Skin of body (tissue), 3 donors: ENCODE measurements at places on chromosomes 16 and 17. TPM values are rescaled to one million over a fixed set of nuclear protein-coding genes. Genes with fewer than 3 reads are reported as not detected.

DNA sequence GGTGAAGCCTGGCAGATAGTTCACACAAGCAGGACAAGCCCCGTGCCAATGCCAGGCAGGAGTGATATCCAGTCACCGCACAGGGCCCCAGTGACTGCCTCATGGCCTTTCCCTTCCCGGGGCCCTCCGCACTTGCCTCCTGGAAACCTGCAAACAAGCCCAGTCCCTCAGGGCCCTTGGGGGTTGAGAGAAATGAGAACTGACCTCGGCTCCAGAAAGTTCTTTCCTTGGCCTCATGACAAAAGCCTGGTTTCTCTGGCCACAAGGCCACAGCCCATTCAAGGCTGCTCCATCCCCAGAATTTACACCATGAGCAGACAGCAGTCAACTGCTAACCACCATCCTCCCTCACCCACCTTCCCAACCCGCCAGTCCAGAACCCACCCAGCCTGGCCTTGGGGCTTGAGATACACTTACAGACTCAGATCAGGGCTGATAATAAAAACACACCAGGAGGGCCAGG is 77.6 kb downstream of the CCDC182 start:
- DNase-seq = no peak

GRCh38 chr16:79798416-79799053 is 198.0 kb upstream of the MAF start:
- no peak for DNase-seq

CEP295NL gene
- total RNA-seq = 10.2 TPM

GRCh38 chr17:35949401-35949800 is 5.9 kb upstream of the LYZL6 start:
- DNase-seq = no peak

DNA sequence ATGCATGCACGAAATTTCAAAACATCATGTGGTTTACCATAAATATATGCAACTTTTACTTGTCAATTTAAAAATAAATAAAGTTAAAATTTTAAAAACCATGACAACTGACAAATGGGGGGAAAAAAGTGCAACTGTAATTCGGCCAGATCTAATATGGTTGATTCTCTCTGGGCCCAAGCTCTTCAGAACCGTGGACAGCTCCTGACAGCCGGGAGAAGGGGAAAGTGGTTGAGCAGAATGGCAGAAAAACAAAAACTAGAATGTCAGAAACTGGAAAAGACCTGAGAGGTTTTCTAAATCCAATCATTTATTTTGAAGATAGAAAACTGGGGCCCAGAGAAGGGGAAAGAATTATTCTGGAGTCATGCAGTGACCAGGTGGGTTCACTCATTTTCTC is 126.6 kb downstream of the TMEM132E start:
- no peak for DNase-seq

GRCh38 chr17:37067555-37068111 is 118.9 kb downstream of the AATF start:
- DNase-seq = no peak

SMIM36 gene
- total RNA-seq = not detected

DNA sequence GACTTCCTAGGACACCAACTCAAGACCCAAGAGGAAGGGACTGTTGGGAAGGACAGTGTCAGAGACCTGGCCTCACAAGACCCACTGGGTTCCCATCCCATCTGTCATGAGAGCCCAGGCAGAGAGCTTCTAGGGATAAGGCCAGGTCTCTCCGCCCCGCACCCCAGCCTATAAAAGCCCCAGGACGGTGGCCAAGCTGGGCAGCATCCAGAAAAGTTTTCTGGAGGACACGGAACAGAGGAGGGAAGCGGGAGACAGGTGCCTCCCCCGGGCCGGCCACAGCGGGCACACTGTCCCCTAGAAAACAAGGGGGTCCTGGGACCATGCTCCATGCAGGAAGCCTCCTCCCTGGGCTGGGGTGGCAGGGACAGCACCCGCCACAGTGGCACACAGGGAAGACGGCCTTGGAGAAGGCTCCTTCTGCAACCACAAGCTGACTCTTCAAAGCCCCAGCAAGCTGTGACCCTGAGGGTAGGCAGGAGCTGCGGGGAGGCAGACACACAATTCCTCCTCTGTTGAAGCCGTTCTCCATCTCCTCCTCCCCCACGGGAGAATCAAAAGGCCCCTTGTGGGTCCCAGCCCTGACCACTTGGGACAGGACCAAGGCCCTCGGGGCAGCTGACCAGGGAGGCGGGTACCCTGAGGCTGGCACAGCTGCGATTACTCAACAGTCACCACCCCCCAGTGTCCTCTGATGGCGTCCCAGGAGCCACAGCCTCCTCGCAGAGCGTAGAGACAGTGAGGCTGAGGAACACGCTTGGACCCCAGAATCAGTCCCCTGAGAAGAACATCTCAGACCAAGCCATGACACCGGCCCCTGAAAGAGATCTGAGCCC is 26.1 kb downstream of the TRPV3 start:
- DNase-seq = no peak

DNA sequence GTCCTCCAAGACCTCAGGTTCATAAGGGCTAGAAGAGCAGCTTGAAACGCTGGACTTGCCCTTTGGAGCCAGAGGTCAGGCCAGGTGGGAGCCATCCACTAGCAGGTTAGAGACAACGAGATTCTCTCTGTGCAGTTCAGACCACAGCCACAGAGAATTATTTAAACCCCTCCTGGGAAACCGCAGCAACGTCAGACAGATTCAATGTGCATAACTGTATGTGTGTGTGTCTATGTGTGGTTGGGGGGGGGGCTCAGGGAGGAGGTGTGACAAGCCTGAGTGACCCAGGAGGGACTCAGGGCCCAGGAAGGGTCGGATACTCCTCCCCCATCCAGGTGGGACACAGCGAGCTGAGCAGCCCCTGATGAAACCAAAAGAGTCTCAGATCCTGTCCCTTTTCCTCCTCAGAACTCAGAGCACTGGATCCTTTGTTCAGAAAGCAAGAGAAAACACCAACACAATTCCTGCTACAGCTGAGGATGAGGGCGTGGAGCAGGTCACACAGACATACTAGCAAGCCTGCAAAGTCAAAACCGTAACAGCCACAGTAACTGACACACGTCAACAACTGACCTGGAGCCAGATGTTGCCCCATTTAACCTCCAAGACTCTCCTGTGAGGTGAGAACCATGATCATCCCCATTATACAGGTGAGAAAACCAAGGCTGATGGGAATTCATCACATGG is 66.8 kb downstream of the XYLT1 start:
- DNase-seq = no peak

NPW gene
- 2.2 TPM for total RNA-seq

TBC1D3C gene
- not detected for total RNA-seq

CD300LF gene
- total RNA-seq = 0.49 TPM

- no peak for DNase-seq
These were observed 294.6 kb downstream of the TMEM114 start for GRCh38 chr16:8295513-8296237.

GRCh38 chr17:81097134-81097942 is 62.4 kb downstream of the BAIAP2 start:
- DNase-seq = peak; percentile 49

ARRB2 gene
- total RNA-seq = 13.0 TPM

DNA sequence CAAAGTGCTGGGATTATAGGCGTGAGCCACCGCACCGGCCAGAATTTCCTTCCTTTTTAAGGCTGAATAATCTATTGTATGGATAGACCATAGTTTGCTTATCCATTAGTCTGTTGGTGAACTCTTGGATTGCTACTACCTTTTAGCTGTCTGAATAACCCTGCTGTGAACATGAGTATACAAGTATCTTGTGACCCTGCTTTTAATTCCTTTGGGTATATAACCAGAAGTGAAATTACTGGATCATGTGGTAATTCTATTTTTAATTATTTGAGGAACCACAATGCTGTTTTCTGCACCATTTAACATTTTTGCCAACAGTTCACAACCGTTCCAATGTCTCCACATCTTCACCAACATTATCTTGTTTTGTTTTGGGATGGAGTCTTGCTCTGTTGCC is 4.6 kb upstream of the OTOA start:
- no peak for DNase-seq

DNA sequence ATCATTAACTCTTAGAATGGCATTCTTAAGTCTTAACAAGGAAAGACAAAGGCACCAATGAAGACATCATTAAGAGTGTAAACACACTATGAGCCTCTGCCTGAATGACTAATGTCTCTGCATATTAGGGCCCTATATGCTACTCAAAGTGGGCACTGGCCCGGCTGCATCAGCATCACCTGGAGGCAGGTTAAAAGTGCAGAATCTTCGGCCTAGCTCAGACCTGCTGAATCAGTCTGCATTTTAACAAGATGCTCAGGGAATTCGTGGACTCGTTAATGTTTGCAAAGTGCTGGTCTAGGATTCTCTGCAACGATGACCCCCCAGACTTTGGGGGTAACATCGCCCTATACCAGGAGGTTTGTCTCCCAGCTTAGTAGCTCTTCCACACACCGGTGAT is 6.7 kb downstream of the MPP3 start:
- no peak for DNase-seq

ANKFN1 gene
- 5.5 TPM for total RNA-seq

HOXB4 gene
- 2.6 TPM for total RNA-seq

DNA sequence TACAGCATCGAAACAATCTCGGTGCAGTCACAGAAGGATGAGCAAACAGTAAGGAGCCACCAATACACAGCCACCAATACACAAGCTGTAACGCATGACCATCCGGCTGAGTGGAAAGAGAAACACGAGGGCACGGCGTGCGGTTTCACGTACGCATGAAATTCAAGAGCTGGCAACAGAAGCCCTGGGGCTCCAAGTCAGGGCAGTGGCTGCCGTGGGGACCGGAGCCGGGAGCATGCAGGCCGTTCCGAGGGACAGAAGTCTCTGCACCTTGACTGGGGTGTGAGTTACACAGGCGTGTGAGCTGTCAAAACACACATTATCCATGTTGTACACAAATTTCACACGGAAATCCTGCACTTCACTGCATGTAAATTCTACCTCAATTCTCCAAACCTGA is 50.6 kb upstream of the METRNL start:
- no peak for DNase-seq

- no peak for DNase-seq
These were observed 72.3 kb downstream of the SEC14L1 start for GRCh38 chr17:77212833-77213777.

DNA sequence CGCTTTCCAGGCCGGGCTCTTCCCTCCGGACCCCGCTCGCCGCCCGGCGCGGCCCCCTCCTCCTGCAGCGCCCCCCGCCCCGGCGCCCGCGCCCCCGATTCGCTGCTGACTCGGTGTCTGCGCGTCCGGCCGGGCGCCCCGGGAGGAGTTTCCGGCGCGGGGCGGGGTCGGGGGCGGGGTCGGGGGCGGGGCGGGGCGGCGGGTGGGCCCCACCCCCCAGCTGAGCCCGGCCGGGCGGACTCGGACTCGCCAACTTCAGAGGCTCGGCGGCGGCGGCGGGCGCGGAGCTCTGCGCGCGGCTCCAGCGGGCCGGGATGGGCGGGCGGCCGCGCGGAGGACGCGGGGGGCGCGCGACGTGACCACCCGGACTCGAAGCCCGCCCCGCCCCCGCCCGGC is at the start of gene METRNL:
Gene METRNL, plus strand, starts transcription at position 258 of the 396 bp plus-strand sequence. CDS start 207 bp downstream, outside the sequence.
- no peak for DNase-seq

DNA sequence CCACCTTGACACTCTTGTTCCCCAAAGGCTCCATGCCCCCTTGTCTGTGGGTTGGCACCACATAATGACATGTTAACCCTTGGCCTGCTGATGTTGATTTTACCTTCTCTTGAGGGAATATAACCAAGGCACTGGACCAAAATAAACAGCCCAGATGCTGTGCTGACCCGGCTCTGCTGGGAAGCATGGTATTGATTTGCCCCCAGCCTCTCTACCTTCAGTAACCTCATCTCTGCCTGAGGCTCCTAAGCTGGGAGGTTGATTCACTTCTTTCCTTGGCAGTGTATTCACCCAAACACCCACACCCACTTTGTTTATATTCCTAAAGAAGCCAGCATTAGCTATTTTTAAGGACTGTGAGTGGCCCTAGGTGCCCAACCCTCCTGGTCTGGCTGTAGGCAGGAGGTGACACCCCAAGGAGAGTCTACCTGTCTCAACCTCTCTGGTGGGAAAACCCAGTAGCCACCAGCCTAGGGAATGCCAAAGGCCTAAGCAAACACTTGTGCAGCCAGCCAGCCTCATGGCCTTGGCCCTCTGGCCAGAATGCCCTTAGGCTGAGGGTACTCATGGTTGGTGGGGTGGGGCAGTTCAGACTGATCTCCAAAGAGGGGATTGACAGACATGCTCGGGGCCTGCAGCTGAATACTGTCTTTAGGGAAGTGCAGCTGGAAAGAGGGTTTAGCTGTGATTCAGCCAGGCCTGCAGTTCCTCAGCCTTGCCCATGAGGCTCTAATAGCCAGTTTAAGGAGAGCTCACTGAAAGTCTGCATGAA is 42.7 kb downstream of the GNAO1 start:
- no peak for DNase-seq

DNA sequence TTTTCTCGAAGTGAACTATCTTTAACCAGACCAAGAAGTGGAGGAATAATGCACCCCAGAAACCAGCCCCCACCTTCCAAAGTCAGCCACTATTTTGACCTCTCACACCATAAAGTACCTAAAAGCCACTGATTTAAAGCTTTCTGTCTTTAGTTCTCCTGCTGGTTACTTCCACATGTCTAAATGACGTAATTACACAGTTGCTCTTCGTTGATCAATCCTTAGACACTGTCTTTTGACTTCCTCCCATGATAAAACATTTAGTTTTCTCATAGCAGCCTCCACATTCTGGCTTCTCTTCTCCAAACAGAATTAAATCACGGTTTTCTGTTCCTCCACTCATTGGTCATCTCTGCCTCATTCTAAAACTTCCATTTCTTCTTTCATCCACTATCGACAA is 294.4 kb upstream of the N4BP1 start:
- DNase-seq = no peak

DNA sequence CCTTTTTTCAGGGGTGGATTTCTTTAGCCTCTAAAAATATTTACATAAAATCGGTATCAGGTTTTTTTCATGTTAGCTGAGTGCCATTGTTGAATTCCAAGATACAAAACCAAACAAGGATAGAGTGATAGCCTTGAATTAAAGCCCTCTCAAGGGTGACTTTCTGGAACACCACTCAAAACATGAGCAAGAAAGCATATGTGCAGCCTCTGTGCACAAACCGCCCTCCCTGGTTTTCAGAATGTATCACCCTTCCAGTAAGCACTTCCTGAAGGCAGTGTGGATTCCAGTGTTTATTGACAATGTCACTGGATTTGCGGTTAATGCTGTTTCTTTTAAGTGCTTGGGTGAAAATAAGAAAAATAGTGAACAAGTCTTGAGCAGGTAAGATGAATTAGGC is 597.7 kb downstream of the TMEM114 start:
- no peak for DNase-seq

GRCh38 chr17:51046514-51047384 is 73.9 kb downstream of the SPAG9 start:
- peak; percentile 94 for DNase-seq

GRCh38 chr16:88505405-88506082 is 52.5 kb downstream of the ZFPM1 start:
- DNase-seq = no peak

- no peak for DNase-seq
These were observed 233.1 kb upstream of the AXIN2 start for GRCh38 chr17:65794572-65794971.

CTRL gene
- total RNA-seq = 0.49 TPM
